Activated T-helper 1 cell treated with anti-CD3 and anti-CD28 coated beads, Interleukin-12 subunit alpha, Interleukin-12 subunit beta, Interleukin-2, Interleukin-4 antibody, amounts not matched to agents 30 ng/mL and 10 ng/mL and 1 ng/mL, durations not matched to agents 14 hours and 24 hours and 36 hours (primary cell): ENCODE measurements at places on chromosomes 5 and 9.

DNA sequence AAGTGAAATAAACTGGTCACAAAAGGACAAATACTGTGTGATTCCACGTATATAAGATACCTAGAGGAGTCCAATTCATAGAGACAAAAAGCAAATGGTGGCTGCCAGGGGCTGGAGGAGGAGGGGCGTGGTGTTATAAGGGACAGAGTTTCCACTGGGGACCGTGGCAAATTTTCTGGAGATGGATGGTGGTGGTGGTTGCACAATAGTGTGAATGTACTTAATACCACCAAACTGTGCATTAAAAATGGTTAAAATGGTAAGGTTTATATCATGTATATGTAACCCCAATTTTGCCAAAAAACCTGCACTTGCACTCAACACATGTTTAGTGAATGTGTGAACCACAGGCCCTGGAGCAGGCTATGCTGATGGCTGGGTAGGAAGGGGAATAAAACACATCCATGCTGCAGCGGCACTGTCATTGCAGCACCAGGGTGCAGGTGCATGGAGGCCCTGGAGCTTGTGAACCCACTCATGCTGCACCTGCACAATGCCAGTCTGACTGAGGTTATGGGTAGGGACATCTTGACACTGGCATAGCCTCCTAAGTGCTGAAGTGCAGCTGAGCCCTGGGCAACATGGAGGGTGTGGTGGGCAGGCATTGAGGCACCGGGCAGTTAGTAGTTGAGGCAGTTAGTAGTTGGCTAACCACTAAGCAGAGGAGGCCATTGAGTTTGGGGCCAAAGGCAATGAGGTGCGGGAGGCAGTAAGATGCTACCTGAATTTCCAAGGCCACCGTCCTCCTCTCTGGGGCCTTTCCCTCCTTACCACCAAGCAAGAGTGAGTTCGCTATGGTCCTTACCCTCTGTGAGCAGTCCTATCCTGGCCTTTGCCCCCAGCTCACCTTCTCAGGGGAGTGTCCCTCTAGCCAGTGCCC, 3.5 kb upstream of the PHF2 start:
- H3K36me3 ChIP-seq, result peaks cover 16% of the 10 kb centered on the region
- no peak for DNase-seq
- peaks cover 15% of the 10 kb centered on the region for H3K4me1 ChIP-seq
- H3K4me3 ChIP-seq, result no peak overlapping the region
- H3K27ac ChIP-seq, result no peak overlapping the region

- peaks cover 51% of the 10 kb centered on the region for H3K36me3 ChIP-seq
- peaks cover 66% of the 10 kb centered on the region for H3K4me1 ChIP-seq
- H3K27ac ChIP-seq, result no peak overlapping the region
- no peak for DNase-seq
- no peaks in the 10 kb centered on the region for H3K27me3 ChIP-seq
Measured at GRCh38 chr5:143061161-143061945, 291.2 kb downstream of the ARHGAP26 start.

DNA sequence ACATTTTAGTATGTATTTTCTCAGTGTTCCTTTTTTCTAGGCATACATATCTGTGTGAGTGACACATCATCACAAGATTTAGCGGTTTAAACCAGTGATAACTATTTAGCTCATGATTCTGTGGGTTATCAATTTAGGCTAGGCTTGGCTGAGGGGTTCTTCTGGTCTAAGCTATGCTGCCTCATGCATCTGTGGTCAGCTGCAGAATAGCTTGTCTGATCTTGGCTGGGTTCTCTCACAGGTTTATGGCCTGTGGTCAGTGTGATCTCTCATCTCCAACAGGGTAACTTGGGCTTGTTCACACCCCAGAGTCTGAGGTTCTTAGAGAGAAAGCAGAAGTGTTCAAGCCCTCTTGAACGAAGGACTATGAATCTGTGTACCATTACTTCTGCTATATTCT, 363.3 kb downstream of the KDM4C start:
- no peaks in the 10 kb centered on the region for H3K27me3 ChIP-seq
- H3K4me1 ChIP-seq, result peaks cover 25% of the 10 kb centered on the region
- DNase-seq, result no peak
- no peak overlapping the region for H3K27ac ChIP-seq
- peaks cover 22% of the 10 kb centered on the region for H3K36me3 ChIP-seq
- H3K4me3 ChIP-seq, result no peak overlapping the region

GRCh38 chr9:93132946-93133680, 938 bp downstream of the NINJ1 start:
- peaks cover 21% of the 10 kb centered on the region for H3K36me3 ChIP-seq
- peak overlapping the region; percentile 94 for H3K4me3 ChIP-seq
- peaks cover 57% of the 10 kb centered on the region for H3K4me1 ChIP-seq

- H3K27me3 ChIP-seq, result peaks cover 6% of the 10 kb centered on the region
- H3K4me3 ChIP-seq, result no peak overlapping the region
- no peak for DNase-seq
- no peaks in the 10 kb centered on the region for H3K4me1 ChIP-seq
- no peaks in the 10 kb centered on the region for H3K36me3 ChIP-seq
Measured at GRCh38 chr5:148702019-148702596, 47.8 kb upstream of the HTR4 start.

DNA sequence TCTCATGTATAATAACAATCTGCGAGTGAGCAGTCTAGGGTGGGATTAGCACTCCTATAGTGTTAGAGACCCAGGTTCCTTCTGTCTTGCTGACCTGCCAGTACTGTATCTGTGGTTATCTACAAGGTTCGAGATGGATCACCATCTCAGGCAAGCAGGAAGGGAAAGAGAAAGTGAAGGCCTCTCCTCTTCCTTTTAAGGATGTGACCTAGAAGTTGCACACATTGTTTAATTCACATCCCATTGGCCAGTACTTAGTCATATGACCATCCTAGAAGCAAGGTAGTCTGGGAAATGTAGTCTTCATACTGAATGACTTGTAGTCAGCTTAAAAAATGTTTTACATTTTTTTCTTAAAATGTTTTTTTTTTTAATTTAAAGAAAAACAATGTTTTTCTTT, 168.6 kb downstream of the CARTPT start:
- H3K4me1 ChIP-seq, result no peaks in the 10 kb centered on the region
- H3K27me3 ChIP-seq, result peaks cover 2% of the 10 kb centered on the region
- no peaks in the 10 kb centered on the region for H3K36me3 ChIP-seq
- DNase-seq, result no peak
- H3K27ac ChIP-seq, result no peak overlapping the region
